ENCODE measurements at places on chromosomes 16 and 17.

GRCh38 chr17:4626734-4627256 is 14.7 kb downstream of the ALOX15 start:
- DNase-seq = no peak

DNA sequence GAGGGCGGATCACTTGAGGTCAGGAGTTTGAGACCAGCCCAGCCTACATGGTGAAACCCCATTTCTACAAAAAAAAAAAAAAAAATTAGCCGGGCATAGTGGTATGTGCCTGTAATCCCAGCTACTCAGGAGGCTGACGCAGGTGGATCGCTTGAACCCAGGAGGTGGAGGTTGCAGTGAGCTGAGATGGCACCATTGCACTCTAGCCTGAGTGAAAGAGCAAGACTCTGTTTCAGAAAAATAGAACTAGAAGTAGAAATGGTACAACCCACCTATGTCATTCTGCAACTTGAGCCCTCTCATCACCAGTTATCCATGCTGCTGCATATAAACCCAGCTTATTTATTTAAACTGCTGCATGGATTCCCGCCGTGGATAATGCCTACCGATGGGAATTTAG is 1.6 kb downstream of the SCNN1B start:
- DNase-seq = no peak

DNA sequence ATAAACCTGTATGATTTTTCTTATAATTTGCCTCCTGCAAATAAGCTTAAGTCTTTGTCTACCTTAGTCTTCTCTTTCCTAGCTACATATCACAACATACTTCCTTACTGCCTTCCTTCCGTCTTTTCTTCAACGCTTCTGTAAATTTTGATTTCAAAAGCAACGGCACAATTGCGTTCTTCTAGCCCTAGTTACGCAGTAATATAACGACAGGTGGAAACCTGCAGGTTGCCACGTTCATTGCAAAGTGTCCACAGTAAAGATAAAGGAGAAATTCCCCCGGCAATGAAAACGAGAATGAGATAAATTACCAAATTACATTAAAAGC is 546 bp upstream of the PSMD7 start:
- no peak for DNase-seq

DNA sequence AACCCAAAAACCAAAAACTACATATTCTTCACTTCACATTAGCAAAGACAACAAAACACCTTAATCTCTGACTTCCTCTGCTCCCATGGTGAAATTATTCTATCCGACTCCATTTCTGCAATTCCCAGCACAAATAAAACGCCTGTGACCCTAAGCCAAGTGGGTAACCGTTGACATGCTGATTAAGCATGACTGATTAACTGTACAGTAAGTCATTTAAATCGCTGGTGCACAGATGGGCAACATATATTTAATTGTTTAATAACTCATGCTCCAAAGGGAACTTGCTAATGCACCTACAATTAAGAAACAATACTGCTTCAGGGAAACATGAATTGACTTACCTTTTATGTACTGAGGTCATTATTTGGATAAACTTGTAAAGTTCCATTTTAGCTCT is 436.7 kb downstream of the KIF2B start:
- DNase-seq = no peak

- DNase-seq = no peak
Measured at GRCh38 chr17:28547623-28548416, 4.6 kb downstream of the UNC119 start.

DNA sequence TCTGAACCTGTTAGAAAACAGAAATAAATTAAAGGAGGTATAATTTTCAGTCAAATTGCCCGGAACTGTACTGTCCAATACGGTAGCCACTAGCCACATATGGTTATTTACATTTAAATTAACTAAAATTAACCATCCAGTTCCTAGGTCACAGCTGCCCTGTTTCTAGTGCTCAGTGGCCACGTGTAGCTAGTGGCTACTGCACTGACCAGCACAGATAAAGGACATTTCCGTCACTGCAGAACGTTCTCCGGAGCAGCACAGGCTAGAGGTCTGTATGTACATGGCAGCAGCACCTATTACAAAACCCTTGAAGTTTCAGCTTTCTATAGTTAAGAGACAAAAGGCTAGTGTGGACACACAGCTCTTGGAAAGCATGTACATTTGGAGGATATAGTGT is 33.7 kb downstream of the CPSF4L start:
- no peak for DNase-seq

DNA sequence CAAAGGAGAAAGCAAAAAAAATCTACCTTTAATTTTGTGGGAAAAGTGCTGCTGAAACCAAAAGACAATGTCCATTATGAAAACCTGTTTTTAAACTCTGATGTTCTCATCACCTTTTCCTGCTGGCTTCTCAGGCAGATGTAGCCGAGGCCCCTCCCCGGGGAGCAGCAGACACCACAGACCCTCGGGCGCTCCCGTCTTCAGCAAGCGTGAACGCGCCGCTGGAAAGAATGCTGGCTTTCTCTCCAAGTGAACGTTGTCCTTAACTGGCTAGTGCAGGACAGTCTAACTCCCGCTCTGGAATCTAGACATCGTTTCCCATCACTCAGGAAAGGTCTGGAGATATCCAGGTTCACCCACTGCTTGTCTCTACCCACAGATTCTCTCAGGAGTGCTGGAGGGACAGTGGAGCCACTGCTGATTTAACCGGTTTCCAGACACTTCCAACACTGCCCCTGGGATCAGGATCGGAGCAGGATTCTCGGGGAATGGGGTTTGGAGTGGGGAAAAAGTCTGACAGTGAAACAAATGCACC is 211.2 kb downstream of the RBFOX3 start:
- DNase-seq = no peak

- no peak for DNase-seq
Measured at GRCh38 chr17:64441772-64442540, 7.0 kb upstream of the MILR1 start.

GRCh38 chr17:75402026-75402425 is 3.5 kb downstream of the GRB2 start:
- DNase-seq = no peak

DNA sequence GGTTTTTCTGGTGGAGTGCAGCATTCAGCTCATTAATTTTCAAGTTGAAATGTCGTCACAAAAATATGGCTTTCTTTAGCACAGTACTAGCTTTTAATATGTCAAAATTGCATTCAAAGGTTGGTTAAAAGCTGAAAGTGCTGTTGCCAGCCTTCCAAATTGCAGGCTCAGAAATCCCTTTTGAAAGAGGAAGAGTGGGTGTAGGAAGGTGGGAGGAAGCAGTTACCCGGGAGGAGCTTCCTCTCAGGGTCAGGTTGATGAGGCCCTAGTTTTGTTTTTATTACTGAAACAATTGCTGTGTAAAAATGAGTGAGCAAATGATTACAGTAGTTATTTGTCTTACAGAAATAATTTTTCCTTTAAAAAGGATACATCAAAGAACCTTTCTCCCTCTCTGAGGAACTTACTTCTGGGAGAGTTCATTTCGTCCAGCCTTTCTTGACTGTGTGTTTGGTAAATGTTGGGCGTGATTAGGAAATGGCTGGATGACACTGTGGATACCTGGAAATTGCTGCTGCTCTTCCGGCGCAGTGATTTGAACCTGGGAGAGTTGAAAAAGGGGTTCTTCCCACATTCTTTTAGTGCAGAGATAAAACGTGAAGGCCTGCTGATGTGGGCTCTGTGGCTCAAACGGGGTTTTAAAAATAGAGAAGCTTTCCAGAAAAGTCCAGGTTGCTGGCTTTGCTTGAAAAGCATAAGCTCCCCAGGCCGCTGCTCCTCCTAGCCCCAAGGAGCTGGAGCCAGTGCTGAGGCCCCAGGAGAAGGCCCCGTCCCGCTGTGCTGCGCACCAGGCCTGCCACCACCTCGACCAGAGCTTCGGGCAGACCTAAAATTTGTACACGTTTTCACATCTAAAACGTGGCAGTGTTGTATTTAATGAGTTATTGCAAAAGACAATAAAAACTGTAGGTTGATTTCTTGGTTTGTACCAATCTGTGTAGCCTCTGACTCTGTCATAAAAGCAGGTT is 41.7 kb downstream of the SEC14L1 start:
- no peak for DNase-seq

DNA sequence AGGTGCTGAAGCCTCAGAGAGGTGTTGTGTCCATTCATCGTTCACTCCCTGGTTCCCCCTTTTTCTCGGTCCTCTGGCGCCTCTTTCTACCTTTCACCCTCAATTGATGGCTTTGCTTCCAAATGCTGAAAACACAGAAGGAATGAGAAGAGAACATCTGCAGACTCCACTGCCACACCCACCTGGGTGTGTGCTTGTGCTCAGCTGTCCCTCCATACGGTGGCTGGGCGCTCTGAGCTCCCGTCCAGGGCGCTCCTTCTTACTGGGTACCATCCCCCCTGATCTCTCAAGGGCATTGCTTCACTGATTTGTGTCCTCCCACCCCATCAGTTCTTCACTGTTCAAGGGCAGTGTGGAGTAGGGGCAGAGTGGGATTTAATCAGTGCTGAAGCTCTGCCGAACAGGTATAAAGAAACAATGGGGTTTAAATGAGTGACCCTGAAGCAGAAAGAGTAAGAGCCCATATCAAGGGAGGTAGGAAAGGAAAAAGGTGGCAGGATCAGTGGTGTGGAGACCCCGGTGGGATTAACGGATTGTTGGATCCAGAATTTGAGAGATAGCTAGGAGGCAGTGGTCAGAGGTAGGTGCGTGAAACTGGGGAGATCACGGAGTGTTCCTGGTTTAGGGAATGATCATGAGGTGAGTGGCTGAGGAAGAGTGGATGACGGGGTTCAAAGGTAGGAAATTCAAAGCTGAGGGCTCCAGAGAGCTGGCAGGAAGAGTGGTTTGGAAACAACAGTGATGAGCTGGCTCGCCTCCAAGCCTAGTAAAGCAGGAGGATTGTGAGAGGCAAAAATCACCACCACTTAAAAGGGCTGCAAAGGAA is 40.8 kb downstream of the MRTFB start:
- DNase-seq = no peak

DNA sequence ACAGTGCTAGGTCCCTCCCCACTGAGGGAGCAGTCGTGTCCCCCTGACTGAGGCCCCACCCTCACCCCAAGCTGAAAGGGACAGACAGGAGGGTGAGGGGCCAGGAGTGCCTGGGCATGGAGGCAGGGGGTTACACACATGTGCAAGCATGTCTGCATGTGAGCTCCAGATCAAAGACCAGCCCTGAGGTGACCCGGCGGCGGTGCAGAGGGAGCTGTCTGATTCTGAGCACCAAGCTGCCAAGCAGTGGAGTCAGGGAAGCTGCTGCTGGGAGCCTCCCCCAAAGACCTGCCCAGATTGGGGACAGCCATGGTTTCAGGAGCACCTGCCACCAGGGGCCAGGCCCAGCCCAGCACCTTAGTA is 5.5 kb downstream of the DLX3 start:
- DNase-seq = no peak

DNA sequence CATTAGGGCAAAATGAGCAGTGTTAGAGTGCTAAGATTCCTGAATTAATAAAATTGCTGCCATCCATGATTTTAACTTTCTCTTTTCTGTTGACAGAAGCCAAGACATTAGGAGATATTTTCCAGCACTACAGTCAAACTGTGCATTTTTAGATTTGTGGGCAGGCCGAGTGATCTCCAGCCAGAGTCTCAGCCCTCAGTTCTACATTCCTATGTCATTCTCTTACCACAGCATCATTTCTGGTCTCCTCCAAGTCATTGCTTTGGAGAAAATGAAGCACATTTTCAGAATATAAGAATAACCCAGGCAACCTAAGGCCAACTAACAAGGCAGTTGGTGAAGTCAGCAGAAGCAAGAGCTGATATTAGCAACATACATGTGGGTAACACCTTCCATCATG is 74.6 kb upstream of the NUDT7 start:
- DNase-seq = no peak

- DNase-seq = no peak
Measured at GRCh38 chr16:62543516-62543915, 507.3 kb upstream of the CDH8 start.

DNA sequence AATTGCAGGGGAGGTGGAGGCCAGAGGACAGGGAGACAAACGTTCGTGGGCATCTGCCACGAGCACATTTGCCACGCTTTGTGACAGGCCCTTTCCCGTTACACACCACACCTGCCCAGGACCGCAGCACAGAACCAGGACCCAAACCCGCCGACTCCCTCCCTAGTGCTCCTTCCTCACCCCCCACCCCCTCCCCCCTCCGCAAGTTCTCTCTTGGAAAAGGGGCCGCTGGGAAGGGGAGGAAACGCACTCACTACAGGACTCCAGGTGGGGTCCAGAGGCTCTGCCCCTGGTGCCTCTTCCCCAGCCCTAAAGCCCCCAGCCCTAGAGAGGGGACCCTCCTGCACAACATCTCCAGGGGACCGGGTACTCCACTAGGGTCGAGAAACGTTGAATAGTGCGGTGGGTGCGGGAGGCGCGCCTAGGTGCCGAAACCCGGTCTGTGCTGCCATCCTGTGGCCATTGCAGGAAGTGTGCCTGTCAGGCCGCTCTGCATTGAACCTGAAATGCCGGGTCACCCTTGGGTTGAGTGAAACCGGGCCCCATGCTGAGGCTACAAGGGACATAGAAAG is 21.9 kb upstream of the EIF1 start:
- DNase-seq = no peak

DNA sequence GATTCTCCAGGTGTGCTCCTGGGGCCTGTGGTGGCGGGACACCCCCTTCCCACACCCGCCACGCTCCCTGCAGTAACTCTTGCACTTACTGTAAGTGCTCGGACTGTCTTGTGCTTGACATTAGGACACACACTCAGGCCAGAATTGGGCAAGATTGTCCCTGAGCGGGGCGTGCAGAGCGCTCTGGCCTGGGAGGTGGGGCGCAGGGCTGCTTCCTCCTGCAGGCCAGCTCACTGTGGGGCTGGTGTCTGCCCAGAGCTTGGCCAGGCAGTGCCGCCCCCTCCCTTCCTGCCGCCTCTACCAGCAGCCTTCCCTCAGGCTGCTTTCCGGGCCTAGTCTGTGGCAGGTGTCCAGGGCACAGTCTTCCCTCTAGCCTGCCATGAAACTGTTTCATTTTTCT is 6.1 kb upstream of the ATP6V0C start:
- no peak for DNase-seq

GRCh38 chr17:29617125-29617480 is 5.6 kb downstream of the CORO6 start:
- no peak for DNase-seq

DNA sequence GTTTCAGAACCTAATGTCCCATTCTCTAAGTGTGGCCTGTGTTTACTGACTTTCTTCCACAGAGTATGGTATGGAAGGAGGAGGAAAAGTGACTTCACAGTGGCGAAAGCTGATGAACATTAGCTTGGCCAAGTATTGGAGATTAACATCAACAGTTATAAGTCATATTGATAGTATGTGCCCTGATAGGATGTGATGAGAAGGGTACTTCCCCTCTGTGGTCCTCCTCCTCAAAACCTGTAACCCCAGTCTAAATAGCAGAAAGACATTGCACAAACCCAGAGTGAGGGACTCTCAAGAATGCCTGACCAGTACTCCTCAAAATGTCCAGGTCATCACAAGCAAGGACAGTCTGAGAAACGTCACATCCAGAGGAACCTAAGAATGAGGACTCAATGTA is 73.1 kb downstream of the CLEC16A start:
- no peak for DNase-seq

- DNase-seq = no peak
Measured at GRCh38 chr16:86858501-86858900, 280.2 kb downstream of the FOXL1 start.

Measured in cortex of kidney (tissue), 1 donor.